ENCODE measurements at places on chromosomes 7 and 10. TPM values are rescaled to one million over a fixed set of nuclear protein-coding genes. Genes with fewer than 3 reads are reported as not detected.

SCART1 gene
- 0.34 TPM for total RNA-seq

DNA sequence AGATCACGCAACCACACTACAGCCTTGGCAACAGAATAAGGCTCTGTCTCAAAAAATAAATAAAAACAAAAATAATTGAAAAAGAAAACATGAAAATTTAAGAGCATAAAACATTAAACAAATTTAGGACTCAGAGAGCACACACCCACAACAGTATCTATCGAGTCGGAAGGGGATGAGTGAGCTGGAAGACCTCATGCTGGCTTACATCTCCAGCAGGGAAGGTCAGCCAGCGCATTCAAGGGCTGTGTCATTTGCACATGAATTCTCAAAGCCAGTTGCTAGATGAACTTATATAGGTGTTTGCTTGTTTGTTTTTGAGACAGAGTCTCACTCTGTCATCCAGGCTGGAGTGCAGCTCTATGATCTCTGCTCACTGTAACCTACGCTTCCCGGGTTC, 50.3 kb downstream of the SRRM3 start:
- no peaks in the 10 kb centered on the region for H3K4me1 ChIP-seq
- DNase-seq, result no peak
- no peak overlapping the region for H3K4me3 ChIP-seq
- H3K36me3 ChIP-seq, result no peaks in the 10 kb centered on the region
- no peaks in the 10 kb centered on the region for H3K27me3 ChIP-seq

DNA sequence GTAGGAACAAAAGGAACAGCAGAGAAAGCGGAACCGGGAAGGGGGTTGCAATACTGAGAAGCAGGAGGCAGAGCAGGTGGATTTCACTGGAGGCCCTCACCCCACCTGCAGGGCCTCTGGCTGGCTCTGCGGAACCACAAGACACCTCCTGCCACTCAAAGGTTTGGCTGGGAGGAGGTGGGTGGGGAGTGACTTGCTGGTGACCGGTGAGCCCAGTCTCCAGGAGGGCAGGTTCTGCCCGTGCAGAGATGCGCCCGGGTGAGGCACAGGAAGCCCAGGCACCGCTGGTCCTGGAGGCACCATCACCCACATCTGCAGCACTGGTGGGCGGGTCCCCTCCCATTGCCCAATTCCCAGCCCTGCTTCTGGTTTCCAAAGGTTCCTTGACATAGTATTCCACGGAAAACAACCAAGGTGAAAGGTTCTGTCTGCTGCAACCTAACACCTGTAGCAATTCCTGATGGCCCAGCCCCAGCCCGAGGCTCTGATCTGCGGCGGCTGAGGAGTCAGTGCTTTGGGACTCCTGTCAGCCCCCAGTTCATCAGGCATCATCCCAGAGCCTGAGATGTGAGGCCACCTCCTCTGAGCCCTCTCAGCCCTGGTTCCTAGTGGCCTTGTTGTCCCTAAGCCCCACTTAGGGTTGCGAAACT, 64.4 kb downstream of the CALML3 start:
- H3K27ac ChIP-seq, result no peak overlapping the region
- peaks cover 47% of the 10 kb centered on the region for H3K4me1 ChIP-seq
- H3K36me3 ChIP-seq, result no peaks in the 10 kb centered on the region
- no peaks in the 10 kb centered on the region for H3K27me3 ChIP-seq
- no peak for DNase-seq
- H3K4me3 ChIP-seq, result no peak overlapping the region

- H3K27ac ChIP-seq, result no peak overlapping the region
- no peaks in the 10 kb centered on the region for H3K27me3 ChIP-seq
- H3K36me3 ChIP-seq, result no peaks in the 10 kb centered on the region
- no peak for DNase-seq
- H3K4me3 ChIP-seq, result no peak overlapping the region
These were observed 2.9 kb downstream of the A1CF start for GRCh38 chr10:50882540-50882983.

GRCh38 chr7:114218283-114218682, 196.3 kb upstream of the FOXP2 start:
- no peak overlapping the region for H3K4me3 ChIP-seq
- H3K27ac ChIP-seq, result no peak overlapping the region
- no peaks in the 10 kb centered on the region for H3K27me3 ChIP-seq
- no peak for DNase-seq
- H3K4me1 ChIP-seq, result no peaks in the 10 kb centered on the region

GRCh38 chr10:50558371-50558770, 65.4 kb downstream of the SGMS1 start:
- no peak overlapping the region for H3K4me3 ChIP-seq
- H3K4me1 ChIP-seq, result peaks cover 3% of the 10 kb centered on the region
- no peaks in the 10 kb centered on the region for H3K27me3 ChIP-seq
- H3K36me3 ChIP-seq, result no peaks in the 10 kb centered on the region
- H3K27ac ChIP-seq, result peak overlapping the region; percentile 22
